Activated CD4-positive, alpha-beta T cell treated with anti-CD3 and anti-CD28 coated beads, Interleukin-2, Interleukin-4, amounts not matched to agents 100 ng/mL and 50 ng/mL, durations not matched to agents 16 hours and 8 hours (primary cell): ENCODE measurements at places on chromosomes 5 and 9.

- DNase-seq, result no peak
Measured at GRCh38 chr5:34854459-34855174, 15.7 kb downstream of the TTC23L start.

- no peak for DNase-seq
Measured at GRCh38 chr5:120151181-120151580, 312.9 kb upstream of the PRR16 start.

GRCh38 chr9:100357501-100357900, 4.8 kb upstream of the TEX10 start:
- DNase-seq, result no peak

DNA sequence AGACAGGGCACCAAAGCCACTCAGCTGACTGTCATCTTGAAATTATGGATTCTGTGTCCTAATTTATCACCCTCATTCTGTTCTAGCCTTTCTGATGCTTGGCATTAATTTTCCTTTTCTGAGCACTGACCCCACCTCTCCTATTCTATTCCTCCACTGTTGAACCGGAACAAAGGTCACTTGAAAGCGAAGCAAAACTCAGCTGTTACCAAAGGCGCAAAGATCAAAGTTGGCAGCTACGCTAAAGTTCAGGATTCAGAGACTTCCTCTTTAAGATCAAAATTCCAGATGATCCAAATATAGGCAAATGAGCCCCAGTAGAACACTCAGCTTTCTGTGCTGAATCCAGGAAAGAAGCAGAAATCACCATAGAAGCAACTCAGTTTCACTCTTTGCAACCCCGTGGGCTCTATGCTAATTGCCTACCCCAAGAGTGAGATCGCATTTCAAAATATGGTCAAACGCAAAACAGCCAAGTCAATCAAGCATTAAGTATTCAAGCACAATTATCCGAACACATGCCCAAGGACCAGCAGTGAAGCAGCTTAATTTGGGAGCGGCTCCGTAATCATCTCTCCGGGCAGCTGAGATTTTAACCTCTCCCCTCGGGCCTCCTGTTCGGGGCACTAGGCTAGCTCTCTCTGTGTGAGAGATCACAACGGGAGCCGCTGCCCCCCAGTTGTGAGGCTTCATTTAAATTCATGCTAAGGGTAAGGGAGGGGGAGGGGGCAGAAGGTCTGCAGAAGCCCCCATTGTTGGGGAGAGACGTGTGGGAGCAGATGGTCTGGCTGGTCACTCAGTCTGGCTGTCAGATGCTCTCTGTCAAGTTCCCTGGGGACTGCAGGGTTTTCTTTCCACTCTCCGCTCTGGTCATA, 288.6 kb downstream of the ELAVL2 start:
- DNase-seq, result no peak

DNA sequence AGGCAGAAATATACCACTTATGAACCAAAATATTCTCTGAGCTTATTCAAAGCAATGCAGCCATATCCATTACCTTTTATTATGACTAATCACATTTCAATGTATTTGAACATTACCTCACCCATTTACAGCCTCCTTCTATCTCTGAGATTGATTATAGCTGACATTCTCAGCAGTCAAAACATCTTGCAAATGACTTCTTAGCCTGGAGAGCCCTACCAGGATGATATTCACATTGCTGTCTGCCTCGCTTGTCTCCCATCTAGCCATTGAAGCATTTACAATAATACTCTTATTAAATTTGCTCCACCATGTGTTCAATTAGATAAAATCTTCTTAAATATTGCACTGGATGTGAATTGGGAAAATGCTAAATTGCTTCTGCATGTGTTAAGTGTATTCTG, 1879.9 kb upstream of the ACO1 start:
- no peak for DNase-seq

DNA sequence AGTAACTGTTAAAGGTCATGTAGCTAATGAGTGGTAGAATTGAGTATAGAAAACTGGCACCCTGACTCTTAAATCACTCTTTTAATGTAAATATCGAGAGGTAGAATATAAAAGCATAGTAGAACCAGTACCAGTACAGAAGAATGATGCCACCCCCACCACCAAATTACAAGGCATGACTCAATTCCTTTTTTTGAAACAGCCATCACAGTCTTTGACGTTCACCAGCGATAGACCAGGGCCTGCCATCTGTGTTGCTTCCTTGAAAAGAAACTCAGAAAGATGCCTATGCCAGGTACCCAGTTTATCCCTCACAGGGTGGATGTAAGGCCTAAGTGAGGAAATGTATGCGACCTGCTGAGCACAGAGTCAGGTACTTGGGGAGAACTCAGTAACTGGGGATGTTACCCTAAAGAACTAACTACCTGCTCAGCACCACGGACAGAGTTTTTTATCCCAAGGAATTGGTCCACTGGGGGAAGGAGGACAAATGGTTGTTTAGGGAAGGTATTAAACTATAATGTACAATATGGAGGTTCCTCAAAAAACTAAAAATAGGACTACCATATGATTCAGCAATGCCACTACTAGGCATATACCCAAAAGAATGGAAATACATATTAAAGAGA, 116.5 kb downstream of the BRINP1 start:
- no peak for DNase-seq

DNA sequence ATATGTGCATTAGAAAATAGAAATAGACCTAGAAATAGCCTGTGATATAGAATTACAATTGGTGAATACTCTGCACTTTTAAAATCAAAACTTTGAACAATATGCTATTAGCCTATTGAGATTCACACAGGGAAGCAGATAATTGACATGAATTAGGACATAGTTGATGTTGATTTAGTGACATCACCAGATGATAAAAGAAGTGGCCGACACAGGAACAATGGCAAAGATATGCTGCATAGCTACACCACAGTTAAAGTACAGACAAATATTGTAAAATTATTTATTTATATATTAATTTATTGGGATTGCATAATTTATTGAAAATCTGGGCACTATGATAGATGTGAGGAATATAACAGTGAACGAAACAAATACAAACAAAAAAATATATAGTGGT, 261.5 kb upstream of the CCNH start:
- DNase-seq, result no peak

- no peak for DNase-seq
Measured at GRCh38 chr9:99850736-99851499, 29.2 kb downstream of the NR4A3 start.

DNA sequence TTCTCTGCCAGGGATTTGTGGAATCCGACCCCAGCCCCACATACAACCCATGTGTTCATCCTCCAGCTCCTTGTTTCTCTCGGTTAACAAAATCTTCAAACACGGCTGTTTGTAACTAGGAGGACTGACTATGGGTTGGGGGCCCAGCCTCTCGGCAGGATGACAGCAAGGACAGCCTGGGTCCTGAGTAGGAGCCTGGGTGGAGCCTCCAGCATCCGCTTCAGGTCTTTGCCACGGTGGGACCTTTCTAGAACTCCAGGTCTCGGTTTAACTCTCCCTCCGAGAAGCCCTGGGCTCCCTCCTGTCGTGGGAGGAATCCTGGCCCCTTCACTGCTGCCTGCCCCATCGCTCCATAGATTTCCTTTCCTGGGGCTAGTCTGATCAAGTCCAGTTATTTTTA, 248.5 kb downstream of the PBX3 start:
- DNase-seq, result no peak

DNA sequence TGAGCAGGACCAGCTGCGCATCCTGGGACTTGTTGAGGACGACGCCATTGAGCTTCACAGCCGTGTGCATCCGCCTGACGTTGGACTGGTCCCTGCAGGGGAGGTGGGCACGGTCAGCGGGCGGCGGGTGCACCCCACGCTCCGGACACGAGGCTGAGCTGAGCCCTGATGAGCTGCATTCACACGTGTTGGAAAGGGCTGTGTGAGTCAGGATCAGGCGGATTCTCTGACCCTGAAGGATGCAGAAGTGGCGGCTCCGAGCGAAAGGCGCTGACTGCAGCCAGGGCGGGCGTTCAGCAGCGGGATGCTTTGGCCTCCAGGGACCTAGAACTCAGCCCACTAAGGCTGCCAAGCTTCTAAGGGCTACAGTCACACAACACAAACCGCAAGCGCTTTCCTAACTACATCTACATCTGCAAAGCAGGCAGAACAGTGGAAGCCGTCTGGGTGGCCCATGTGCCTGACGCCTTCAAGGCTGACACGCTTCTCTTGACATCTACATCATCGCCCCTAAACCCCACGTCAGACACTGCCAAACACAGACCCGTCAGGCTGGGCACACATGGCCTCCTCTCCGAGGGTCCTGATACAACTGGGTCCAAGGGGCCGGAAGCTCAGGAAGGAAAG, 44.9 kb downstream of the NKD2 start:
- no peak for DNase-seq

DNA sequence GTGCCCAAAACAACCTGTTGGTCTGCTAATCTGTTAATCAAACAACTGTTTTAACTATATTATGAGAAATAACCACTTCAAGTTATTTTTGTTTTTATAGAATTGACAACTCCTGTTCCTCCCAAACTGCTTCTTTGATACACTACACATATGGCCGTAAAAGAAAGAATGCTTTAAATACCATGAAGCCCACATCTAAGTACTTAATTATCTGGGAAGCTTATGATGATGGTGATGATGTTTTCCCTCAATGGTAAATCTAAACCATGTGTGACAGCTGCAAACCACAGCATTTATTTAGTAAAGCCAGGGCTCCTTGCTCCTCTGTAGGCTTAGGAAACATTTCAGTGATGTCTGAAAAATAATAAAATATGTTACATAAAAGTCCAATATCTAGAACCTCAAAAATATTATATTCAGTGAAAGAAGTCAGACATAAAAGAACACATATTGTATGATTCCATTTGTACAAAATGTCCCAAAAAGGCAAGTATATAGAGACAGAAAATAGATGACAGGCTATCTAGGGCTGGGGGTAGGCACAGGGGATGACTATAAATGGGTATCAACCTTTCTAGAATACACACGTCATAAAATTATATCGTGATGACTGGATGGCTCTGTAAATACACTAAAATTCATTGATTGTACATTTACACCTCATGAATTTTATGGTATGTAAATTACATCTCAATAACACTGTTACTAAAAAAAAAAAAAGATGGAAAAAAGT, 154.1 kb downstream of the EFNA5 start:
- no peak for DNase-seq

DNA sequence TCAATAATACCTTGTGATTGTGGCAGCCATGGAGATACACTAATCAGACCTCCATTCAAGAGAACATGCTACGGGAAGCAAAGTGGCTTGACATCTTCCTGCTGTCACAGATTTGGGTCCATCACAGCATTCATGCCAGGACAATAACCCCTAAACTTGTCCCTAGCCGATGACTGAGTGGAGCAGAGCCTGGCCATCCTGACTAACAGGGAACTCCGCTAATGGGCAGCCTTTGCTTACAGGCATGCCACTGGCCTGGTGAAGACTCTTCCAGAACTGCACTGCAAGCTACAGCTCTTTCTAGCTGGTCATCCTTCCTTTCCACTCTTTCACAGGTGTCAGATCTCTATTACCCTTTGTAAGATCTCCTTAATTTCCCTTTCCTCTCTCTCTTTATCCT, 16.0 kb downstream of the FAM174A start:
- DNase-seq, result no peak

- DNase-seq, result no peak
Measured at GRCh38 chr9:76571743-76572146, 112.8 kb downstream of the GCNT1 start.

- DNase-seq, result no peak
Measured at GRCh38 chr5:149488645-149489306, 62.5 kb downstream of the CSNK1A1 start.

DNA sequence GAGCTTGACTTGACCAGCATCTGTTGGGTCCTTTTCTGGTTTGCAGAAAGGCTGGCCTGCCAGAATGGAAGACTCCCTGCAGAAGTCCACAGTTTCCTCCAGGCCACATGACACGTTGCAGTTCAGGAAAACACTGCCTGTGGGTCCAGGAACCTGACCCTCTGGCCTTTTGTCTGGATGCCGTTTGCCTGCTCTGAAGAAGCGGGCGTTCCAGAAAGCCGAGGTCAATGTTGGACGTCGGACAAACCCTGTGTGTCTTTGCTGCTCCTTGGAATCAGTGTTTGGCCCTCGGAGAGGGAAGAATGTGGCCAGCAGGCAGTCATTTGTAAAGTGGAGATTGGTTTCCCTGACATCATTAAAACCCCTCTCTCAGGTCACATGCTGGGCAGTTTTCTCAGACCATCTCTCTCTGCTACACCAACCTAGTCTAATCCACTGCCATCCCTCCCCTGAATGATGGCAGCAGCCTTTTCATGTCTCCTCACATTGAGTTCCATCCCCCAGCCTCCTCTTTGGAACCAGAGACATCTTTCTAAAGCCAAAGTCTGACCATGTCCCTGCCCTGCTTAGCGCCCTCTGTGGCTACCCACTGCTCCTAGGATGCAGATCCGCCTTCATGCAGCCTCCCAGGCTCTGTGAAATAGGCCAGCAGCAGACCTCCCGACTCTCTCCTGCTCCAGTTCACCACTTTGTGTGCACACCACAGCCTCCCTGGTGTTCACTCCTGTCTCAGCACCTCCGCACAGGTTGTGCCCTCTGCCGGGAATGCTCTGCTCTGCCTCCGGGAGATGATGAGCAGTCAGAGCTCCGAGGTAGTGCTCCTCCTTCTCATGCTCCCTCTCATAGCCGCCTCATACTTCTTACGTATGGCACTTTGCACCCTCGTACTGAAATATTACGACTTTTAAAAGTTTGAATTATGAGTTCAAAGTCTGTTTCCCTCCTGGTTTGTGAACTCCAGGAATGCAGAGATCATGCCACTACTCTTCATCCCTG, 75.6 kb downstream of the RALGPS1 start:
- no peak for DNase-seq

GRCh38 chr9:98341157-98342097, 86.0 kb upstream of the TBC1D2 start:
- no peak for DNase-seq

- no peak for DNase-seq
Measured at GRCh38 chr5:172707285-172708182, 63.5 kb downstream of the DUSP1 start.

DNA sequence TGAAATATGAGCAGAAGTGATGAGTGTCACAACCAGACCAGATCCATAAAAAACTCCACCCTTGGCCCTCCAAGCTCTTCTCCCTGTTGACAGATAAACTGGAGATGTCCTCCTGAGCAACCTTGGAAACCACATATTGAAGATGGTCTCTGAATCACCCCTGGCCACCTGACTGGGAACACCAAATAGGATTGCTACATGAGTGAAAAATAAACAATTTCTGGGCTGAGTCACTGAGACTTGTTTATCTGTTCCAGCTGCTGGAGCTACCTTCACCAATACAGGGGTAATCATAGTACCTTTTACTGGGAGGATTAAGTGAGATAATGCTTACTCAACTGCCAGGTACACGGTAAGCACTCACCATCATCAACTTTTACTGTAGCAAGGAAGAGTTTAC, 53.3 kb downstream of the PCA3 start:
- no peak for DNase-seq

DNA sequence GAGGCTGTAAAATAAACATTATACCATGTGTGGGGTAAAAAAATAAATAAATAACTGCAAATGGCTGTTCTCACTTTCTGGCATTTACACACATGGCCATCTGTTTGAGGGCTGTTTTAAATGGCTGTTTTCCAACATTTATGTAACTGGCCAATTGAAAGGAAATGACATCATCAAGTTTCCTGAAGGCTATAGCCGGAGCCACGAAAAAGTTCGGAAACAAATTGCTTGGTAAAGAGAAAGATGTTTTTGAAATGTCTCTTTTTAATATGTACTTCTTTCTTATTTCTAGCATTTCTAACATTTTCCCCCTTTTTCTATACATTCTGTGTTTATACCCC, 95.4 kb upstream of the DAB2 start:
- no peak for DNase-seq
